IPS-NIHi11 (cell line): ENCODE measurements at places on chromosomes 12 and 14.
A peak's percentile ranks its signal among the peaks of the same experiment; 100 is the strongest.

- DNase-seq = no peak
Measured at GRCh38 chr12:93302331-93303229, 75.1 kb upstream of the NUDT4 start.

DNA sequence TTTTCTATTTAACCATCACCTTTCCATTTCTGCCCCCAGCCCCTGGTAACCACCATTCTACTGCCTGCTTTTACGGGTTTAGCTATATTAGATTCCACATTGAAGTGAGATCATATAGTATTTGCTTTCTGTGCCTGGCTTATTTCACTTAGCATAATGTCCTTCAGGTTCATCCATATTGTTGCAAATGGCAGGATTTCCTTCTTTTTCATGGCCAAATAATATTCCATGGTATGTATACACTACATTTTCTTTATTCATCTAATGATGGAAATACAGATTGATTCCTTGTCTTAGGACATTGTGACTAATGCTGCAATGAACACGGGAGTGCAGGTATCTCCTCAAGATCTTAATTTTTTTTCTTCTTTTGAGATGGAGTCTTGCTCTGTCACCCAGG is 202.2 kb downstream of the APAF1 start:
- no peak for DNase-seq

DNA sequence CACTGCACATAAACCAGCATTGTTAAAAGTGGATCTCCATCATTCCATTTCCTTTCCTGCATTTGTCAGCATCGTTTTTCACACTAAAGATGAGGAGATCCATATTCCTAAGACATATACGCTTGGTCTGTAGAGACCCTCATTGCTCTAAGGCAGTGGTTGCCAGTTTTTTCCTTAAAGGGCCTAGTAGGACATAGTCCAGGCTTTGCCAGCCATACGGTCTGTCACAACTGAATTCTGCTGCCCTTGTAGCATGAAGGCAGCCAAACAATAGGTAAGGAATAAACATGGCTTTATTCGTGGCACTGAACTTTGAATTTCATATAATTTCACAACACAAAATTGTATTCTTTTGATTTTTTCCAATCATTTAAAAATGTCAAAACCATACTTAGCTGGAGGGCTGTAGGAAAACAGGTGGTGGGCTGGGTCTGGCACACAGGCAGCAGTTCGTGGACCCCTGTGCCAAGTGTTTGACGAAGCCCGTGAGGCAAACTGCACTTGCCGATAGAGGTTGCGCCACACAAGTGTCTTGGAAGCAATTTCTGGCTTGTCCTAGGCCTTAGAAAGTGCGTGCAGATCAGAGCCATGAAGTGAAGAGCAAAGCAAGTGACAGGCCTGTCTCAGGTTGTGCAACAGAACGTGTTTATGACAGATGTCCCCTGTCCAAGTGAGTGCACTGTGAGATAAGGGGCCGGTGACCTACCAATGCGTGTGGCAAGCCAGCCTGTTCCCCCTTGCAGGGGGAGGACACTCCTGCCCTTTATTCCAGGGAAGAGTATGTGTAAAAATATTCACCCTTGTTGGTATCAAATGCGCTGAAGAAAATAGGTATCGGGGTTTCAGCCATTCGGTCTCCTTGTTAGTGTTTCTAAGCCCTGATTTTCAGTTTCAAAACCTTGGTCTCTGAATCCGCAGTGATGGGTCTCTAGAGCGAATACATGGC is 916 bp upstream of the CHPT1 start:
- no peak for DNase-seq

- DNase-seq = no peak
Measured at GRCh38 chr12:10802587-10802986, at the start of gene TAS2R7. TAS2R7 (minus strand) TSS chr12:10802627; CDS start chr12:10802570, 57 bp downstream.

GRCh38 chr12:54980341-54980740 is 4.2 kb downstream of the TESPA1 start:
- no peak for DNase-seq

DNA sequence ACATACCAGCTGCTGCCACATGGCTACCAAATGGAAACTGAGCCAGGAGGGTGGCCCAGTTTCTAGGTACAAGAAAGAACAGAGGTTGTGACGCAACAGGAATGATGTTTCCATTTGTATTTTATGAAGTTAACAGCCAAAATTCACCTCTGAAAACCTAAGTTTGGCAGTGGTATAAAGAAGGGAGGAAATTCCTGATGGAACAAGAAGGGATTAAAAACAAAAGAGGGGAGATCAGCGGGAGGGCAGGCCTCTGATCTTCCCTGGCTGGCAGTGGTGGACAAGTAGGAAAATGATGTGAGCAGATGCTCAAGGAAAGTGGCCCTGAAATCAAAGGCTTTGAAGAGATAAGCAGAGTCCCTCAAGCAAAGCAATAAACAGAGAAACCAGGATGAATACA is 47.3 kb upstream of the BCL2L14 start:
- no peak for DNase-seq

DNA sequence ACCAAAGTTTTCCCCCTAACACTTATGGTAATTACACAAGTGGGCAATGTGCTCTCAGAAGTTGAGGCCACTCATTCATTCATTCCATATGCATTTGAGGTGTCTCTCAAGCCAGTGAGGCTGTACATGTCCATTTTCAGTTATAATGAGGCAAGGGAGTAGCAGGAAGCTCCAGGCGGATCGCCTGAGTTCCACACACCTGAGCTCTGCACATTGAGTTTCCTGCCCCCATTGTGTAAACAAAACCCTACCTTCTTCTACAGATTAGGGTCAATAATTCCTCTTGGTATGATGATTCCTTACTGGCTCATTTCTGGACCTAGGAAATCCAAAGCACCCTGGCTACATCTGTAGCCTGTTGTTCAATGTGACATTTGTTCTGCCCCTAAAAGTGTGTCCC is 555.3 kb downstream of the MED13L start:
- DNase-seq = no peak

DNA sequence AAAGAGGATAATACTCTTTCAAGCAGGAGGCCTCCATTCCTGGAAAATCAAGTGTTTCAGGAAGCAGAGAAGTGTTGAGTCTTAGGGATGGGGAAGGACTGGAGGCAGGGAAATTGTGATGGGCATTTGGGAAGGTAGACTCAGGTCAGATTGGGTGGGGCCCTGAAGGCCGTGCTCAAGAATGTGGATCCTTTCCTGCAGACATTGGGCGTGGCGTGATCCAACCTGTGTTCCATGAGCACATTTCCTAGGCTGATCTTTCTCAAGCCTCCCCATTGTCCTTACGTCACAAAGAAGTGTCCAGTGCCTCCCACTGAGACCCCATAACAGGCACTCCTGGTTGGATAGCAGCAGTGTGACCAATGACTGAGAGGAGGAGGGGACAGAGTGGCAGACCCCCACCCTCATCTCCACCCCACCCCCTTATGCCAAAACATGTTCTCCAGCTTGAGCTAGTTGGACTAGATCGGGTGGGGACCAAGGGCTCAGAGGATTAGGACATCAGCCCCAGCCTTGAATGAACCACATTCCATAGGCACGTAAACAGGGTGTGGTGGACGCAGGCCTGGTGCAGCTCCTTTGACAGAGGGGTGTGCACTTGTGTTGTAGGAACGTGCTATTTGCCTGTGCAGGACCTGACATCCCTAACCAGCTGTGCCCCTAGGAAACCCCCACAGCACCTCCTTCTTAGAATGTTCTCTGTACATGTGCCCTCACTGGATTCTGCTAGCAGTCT is 76.8 kb downstream of the TTC9 start:
- DNase-seq = no peak

DNA sequence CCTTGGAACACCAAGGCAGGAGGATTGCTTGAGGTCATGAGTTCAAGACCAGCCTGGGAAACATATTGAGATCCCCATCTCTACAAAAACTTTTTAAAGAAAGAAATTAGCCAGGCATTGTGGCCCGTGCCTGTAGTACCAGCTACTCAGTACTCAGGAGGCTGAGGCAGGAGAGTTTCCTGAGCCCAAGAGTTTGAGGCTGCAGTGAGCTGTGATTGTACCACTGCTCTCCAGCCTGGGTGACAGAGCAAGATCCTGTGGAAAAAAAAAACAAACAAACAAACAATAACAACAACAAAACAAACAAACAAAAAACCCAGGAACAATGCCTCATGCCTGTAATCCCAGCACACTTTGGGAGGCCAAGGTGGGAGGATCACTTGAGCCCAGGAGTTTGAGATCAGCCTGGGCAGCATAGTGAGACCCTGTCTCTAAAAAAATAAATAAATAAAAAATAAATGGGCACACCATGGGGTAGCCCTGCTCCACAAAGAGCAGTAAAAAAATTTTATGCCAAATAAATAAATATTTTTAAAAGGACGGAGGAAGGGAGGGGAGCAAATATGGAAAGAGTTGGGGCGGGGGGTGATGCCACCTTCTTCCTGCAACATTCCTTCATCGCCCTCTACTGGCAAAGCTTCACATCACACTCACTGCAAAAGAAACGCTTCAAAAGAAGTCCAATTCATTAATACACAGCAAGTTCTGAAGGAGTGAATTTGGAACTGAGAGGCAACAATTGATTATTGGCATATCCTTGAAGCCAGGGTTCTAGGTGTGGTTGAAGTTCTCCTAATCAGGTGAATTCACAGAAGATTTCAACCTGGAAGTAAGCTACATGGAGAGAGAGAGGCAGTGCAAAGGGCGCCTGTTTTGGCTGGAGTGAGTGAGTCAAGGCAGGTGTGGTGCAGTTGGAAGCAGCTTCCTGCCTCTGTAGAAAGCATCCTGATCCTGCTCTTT is 8.8 kb upstream of the GNPTAB start:
- DNase-seq = peak; percentile 83

DNA sequence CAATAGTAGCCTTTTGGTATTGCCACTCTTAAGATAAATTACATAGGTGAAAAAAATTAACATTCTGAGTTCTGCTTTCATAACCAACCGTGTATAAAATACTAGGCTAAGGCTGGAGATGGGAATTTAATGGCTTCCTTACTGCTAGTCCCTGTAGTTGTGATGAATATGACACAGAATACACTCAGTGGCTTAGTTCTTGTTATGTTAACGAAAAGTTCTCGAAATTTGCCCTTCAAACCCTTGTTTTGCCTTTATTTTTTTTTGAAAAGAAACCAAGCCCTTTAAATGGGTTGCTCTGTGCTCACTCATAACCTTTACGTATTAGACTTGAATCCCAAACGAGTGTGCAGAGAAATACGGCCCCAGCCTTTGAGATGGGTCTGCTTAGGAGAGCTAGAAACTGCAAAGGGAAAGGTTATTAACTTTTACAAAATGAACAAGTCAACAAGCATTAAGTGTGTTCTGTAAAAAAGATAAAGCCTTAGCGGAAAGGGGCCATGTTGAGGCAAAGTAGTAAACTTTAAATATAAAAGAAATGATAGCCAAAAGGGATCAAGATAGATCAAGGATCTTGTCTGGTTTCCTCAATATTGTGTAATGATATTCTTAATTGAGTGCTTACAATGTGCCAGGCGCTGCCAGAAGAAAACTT is 1.7 kb downstream of the NUDT4 start:
- no peak for DNase-seq

DNA sequence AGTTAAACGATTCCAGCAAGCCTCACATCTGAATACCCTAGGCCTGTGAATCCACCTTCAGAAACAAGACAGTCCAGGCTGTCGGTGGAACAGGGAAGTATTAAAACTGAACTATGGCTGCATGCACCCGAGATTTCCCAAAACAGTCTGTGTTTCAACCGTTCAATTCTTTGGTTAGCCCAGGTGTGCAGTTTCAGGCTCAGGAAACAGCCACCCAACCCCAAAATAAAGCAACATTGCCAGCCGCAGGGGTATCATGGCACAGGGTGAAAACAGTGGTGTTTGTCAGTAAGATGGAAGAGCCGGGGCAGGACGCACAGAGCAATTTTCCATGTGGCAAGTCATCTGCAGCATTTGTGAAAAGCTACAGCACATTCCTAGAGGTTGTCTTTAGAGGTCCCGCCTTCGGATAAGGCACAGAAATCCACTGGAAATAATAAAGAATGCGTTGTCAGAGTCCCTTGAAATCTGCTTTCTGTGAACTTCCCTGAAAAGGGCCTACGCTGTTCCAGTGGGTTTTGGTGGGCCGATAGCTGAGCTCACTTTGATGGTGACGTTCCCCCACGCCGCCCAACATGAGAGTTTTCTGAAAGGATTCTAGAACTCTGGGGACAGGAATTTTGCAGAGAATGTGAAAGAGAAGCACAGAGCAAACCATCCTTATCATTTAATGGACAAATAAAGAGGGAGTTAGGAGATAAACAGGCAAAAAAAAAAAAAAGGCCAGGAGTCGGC is 84.9 kb downstream of the BCL11B start:
- DNase-seq = no peak

DNA sequence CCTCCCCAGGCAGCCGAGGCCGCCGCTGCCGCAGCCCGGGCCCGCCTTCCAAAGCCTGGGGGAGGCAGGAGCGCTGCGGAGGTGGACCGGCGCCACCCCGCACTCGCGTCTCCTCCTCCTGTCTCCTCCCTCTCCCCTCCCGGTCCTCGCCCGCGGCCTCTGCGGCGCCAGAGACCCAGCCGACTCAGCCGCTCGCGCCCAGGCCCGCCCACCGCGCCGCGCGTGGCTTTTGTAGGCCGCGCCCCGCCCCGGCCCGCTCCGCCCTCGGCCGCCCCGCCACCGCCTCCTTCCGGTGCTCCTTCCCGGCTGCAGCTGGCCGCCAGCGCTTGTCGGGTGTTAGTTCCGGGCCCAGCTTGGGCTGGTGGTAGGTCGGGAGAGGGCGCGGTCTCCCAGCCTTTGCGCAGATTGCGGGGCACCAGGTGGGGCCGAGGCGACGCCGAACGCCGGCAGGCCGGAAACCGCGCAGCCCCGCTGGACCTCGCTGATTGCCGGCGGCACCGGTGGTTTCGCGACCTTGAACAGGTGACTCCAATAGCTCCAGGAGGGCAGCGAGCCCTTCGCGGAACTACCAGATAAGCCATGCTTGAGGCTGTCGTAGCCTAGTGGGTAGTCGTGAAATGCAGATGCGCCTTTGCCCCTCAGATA is at the start of gene CAPRIN2:
Gene CAPRIN2 (minus strand): TSS at position 202 of the 645 bp plus-strand sequence. CDS start 1,431 bp downstream, outside the sequence.
- peak; percentile 95 for DNase-seq

DNA sequence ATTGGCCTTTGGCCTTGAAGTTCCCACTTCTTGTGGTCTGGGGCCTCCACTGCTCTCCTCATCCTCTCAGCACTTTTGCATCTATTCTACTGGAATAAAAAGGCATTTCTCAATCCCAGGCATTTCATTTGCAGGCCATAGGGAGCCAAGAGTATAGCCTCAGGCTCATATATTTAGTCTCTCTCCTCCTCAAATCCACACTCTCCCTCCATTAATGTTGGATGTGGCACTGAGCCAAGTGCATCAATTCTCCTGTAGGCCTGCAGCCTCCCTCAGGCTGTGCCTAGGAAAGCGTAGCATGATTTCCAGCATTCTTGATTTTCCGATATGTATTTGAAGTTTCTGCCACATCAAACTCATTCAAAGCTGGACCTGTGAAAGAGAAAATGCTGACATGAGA is 211.5 kb upstream of the CPNE8 start:
- DNase-seq = no peak

- no peak for DNase-seq
Measured at GRCh38 chr14:85061256-85061655, 468.7 kb upstream of the FLRT2 start.

GRCh38 chr12:117749431-117749830 is 219.4 kb downstream of the KSR2 start:
- DNase-seq = no peak

- DNase-seq = no peak
Measured at GRCh38 chr12:88360343-88360742, 218.2 kb downstream of the TMTC3 start.

- DNase-seq = no peak
Measured at GRCh38 chr14:99101855-99102461, 170.0 kb downstream of the BCL11B start.
